Right ventricle myocardium superior (tissue), 1 donor: ENCODE measurements at places on chromosomes 3 and 15. TPM values are rescaled to one million over a fixed set of nuclear protein-coding genes. Genes with fewer than 3 reads are reported as not detected.

The NANOGP8 gene
- total RNA-seq = not detected

The CMSS1 gene
- total RNA-seq = 36.9 TPM

The DNAJB8 gene
- total RNA-seq = not detected

The SYNPR gene
- not detected for total RNA-seq

The CCRL2 gene
- 1.1 TPM for total RNA-seq

The GPR87 gene
- total RNA-seq = not detected

The TM4SF4 gene
- not detected for total RNA-seq

The ZPLD1 gene
- not detected for total RNA-seq

The KY gene
- total RNA-seq = 13.7 TPM

The FNDC3B gene
- total RNA-seq = 56.1 TPM

The BSN gene
- total RNA-seq = 0.27 TPM

The ZNF80 gene
- not detected for total RNA-seq

The AHSG gene
- total RNA-seq = not detected

The CTXN2 gene
- total RNA-seq = not detected

The SYNM gene
- total RNA-seq = 295 TPM

The CP gene
- 4.7 TPM for total RNA-seq

The USP50 gene
- total RNA-seq = 0.97 TPM

The LHFPL4 gene
- total RNA-seq = not detected

The GOLGA8Q gene
- 1.4 TPM for total RNA-seq

The CERS3 gene
- not detected for total RNA-seq

The TXNRD3 gene
- total RNA-seq = 5.4 TPM

The P2RY12 gene
- total RNA-seq = 0.94 TPM

The SEMA7A gene
- 1.2 TPM for total RNA-seq

The TP63 gene
- total RNA-seq = 0.11 TPM

The GRK7 gene
- total RNA-seq = not detected

The GNAT1 gene
- total RNA-seq = not detected

The CISH gene
- 8.0 TPM for total RNA-seq

The EPHB1 gene
- 1.1 TPM for total RNA-seq

The PYGO1 gene
- 6.0 TPM for total RNA-seq

The EPB42 gene
- total RNA-seq = 0.24 TPM

The EFHB gene
- total RNA-seq = not detected

The UCN2 gene
- total RNA-seq = not detected

The SERP1 gene
- total RNA-seq = 22.0 TPM

The NR2E3 gene
- 0.70 TPM for total RNA-seq

The STARD5 gene
- total RNA-seq = 2.3 TPM

The PSTPIP1 gene
- total RNA-seq = 5.0 TPM
